ENCODE measurements at places on chromosomes 16 and 17.
A peak's percentile ranks its signal among the peaks of the same experiment; 100 is the strongest.

DNA sequence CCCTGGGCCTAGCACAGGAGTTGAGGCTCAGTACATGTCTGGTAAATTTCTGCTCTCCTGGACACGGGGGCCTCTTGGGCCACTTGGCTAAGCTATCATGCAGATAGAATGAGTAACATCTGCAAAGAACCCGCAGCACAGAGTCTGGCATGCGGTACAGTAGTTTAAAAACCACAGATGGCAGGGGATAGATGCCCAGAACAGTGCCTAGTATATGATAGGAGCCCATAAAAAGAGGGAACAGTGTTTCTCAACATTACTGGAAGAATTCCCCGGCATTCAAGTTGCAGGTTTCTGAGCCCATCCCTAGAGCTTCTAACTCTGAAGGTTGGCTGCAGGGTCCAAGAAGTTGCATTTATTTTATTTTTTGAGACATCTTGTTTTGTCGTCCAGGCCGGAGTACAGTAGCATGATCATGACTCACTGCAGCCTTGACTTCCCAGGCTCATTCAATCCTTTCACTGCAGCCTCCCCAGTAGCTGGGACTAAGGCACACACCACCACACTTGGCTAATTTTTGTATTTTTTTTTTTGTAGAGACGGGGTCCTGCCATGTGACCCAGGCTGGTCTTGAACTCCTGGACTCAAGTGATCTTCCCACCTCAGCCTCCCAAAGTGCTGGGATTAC lies 5.8 kb downstream of the CDIPT start:
- no peak for DNase-seq

DNA sequence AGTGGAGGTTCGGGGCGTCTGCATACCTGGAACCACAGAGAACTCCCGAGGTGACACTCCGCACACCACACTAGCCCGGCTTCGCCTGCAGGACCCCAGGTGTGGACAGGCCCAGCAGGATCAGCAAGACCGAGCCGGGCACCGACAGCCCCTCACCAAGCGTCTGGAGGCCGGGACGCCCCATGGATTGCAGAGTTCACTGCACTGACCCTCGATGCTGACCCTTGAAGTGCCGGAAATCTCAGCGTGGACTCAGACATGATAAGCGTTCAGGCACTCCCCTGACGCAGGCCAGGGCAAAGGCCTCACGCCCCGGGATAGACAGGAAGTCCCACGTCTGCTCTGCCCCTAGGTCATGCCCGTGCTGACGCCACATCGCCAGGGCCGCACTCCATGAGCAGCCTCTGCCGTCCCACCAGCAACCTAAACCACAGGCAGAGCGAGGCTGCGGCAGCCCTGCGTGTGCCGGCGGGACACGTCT lies 26.0 kb downstream of the ACSF3 start:
- DNase-seq: no peak

- peak; percentile 100 for DNase-seq
Observed at GRCh38 chr17:41786227-41787020, at the start of gene JUP. JUP (minus strand) TSS chr17:41786711; CDS start chr17:41771854, 14,857 bp downstream.

DNA sequence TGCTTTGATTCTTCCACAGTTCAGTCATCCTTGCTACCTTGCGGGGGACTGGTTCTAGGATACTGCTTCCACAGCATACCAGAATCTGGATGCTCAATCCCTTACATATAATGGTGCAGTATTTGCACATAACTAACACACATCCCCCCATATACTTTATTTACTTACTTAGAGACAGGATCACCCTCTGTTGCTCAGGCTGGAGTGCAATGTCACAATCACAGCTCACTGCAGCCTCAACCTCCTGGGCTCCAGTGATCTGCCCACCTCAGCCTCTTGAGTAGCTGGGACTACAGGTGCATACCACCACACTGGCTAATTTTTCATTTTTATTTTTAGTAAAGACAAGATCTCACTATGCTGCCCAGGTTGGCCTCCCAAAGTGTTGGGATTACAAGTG lies 112.2 kb downstream of the GOSR1 start:
- no peak for DNase-seq

DNA sequence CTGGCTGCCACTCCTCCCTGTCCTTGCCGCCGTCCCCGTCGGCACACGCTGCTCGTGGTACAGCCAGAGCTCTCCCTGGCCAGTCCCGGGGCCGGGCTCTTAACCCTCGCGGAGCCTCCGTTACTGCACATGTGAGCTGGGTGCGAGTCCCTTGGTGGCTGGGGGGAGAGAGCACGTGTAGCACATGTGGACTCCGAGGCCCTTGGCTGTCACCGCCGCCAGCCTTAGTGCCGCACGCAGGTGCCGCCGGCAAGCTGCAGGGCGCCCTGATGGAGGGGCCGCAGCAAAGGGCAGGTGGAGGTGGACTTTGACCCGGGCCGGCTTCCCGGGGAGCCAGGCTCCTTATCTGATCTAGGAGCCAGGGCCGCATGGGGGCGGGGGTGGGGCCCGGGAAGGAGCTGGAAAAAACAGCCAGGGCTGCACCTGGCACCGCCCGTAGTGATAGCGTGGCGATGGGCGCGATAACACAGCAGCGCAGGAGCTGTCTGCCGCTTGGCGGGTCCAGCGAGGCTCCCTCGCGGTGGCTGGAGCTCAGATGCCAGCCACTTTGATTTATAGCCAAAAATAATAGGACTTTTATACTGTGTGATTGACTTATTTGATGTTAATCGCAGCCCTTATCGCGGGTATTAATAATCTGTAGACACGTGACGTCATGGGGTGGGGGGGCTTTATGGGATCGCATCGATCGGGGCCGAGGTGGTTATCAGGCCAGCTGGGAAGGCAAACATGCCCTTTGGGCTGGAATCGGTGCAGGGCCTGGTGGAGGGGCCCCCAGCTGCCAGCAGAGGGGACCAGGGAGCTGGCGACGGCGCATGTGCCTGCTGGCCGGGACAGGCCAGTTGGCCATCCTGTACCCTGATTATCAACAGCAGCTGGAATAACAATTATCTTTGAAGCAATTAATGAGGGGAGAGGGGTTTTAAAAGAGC lies 35.1 kb downstream of the ZFPM1 start:
- no peak for DNase-seq

DNA sequence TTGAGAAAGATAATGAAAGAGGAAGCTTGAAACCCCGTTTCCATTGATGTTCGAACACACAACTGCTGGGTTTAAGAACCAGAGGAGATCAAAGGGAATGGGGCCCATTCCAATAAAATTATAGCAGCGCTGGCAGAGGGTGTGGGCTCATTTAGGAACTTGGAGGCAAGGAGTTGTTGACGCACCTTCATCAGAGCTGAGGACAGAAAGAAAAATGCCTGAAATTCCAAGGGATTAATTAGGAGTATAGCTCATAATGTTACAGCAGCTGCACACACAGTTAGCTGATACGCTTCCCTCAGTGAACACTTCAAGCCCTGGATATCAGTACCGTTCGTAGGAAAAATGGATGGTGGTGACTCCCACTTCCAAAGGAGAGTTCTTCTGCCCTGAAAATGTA lies 127.2 kb downstream of the AXIN2 start:
- DNase-seq: no peak

DNA sequence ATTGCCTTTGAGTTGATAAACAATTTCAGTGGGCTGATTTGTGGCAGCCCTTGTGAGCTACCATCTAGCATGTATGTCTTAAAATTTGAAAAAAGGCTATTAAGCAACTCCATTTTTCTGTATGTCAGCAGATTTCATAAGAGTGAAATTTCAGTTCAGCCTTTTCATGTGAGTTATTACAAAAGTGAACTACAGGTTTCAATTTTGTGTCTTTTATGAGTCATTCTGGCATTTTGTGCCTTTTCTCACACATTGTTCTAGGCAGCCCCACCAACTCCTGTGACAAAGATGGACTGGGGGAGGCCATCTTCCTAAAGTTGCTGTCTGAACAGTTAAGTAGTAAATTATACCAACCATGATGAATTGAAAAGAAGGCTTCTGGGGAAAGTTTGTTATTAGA lies 52.1 kb downstream of the USP10 start:
- DNase-seq: no peak

DNA sequence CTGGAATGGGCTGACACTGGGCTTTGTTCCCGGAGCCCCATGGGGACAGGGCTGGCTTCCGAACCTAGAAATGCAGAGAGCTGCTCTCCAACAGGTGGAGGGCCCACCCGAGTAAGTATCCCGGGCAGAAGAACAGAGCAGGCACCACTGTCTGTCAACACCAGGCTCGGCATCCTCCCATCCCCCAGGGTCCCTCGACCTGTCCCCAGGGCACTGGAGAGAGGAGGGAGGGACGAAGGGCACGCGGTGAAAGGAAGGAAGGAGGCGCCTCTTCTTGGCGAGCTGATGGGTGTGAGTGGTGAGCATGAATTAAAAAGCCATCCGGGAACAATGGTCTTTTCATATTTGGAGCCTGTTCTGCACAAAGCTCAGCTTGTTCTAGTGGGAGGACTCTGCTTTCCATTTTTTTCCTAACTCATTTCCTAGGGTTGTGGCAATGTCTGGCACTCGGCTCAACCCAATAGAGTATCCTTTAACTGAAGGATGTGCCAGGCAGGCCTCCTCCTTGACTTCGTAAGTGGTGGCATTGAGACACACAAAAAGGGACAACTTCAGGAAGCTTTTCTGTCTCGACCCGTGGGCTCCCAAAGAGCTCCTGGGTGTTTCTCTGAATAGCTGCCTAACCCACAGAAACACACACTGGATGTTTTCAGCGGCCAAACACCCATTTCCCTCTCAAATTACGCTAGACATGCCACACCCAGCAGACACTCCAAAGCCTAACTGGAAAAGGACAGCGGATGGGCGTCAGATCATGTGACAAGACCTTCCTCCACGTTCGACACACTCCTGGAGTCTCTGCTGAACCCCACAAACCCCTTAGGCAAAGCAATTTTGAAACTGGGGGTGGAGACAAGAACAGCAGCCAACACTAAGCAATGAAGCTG lies 47.7 kb downstream of the ZFHX3 start:
- DNase-seq: no peak

DNA sequence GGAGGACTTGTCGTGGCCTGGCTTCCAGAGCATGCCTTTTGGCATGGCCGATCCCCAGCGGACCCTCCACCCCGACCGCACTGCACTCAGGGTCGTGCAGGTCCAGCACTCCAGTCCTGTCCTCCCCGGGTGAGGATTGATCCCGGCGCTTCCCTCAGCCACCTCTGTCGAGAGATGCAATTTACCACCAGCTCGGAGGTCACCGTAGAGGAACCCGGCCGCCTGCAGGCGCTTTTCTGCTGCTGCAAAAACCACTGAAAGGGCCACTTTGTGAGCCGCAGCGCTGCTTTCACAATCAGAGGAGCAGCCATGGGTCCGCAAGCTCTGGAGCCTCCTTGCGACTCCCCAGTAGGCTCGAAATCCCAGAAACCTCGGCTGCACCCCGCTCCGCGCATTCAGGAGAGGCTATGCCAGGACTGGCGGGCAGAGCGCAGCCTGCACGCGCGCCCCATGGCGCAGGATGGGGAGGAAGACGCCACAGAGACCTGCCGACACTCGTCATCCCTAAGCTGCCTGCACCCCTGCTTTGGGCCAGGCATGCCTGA lies 134.2 kb downstream of the HS3ST2 start:
- DNase-seq: no peak

DNA sequence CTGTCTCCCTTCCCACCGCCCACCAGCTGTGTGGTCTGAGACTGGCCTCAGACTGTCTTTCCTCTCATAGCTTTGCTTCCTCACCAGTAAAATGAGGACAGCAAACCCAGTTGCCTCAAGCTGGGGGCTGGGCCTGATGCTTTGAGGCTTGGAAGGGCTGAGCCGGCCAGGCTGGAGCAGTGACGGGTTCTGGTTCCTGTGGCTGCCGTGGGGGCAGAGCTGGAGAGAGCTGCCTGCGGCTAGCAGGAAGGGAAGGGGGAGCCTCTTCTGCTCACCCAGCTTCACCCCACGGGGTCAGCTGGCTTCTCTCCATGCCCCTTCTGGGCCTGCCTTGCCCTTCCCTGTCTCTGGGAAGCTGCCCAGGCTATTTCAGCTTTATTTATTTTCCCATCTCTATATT lies 23.7 kb downstream of the LASP1 start:
- no peak for DNase-seq

Measured in ecto neural progenitor cell (in vitro differentiated cells).